NCI-H524 treated with DMSO at 0.1 percent for 48 hours (cell line): ENCODE measurements at places on chromosomes 16 and 17.
A peak's percentile ranks its signal among the peaks of the same experiment; 100 is the strongest.

GRCh38 chr17:33292981-33293867, at the start of gene ASIC2:
Gene ASIC2 (minus strand): TSS chr17:33293295.
- DNase-seq, result no peak

GRCh38 chr17:57914273-57915142, 40.7 kb downstream of the CUEDC1 start:
- peak; percentile 78 for DNase-seq

- peak; percentile 49 for DNase-seq
Measured at GRCh38 chr17:39231591-39232551, 6.1 kb upstream of the STAC2 start.

- DNase-seq, result no peak
Measured at GRCh38 chr16:4498546-4499195, 22.5 kb downstream of the HMOX2 start.

- no peak for DNase-seq
Measured at GRCh38 chr17:76255801-76256429, 9.2 kb upstream of the UBALD2 start.

DNA sequence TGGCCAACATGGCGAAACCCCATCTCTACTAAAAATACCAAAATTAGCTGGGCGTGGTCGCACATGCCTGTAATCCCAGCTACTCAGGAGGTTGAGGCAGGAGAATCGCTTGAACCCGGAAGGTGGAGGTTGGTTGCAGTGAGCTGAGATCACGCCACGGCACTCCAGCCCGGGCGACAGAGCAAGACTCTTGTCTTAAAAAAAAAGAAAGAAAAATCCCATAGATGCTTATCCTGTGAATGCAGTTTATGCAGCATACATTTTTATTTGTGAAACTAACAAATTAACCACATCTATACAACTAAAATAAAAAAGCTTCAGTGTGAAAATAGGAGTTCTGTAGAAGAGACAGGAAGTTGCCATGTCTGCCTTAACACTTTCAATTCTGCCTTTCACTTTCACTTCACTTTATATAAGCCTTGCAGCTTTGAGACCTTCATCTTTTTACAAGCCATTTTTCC, 7.1 kb downstream of the IGSF6 start:
- no peak for DNase-seq

GRCh38 chr16:85615852-85616606, 2.9 kb downstream of the GSE1 start:
- no peak for DNase-seq

DNA sequence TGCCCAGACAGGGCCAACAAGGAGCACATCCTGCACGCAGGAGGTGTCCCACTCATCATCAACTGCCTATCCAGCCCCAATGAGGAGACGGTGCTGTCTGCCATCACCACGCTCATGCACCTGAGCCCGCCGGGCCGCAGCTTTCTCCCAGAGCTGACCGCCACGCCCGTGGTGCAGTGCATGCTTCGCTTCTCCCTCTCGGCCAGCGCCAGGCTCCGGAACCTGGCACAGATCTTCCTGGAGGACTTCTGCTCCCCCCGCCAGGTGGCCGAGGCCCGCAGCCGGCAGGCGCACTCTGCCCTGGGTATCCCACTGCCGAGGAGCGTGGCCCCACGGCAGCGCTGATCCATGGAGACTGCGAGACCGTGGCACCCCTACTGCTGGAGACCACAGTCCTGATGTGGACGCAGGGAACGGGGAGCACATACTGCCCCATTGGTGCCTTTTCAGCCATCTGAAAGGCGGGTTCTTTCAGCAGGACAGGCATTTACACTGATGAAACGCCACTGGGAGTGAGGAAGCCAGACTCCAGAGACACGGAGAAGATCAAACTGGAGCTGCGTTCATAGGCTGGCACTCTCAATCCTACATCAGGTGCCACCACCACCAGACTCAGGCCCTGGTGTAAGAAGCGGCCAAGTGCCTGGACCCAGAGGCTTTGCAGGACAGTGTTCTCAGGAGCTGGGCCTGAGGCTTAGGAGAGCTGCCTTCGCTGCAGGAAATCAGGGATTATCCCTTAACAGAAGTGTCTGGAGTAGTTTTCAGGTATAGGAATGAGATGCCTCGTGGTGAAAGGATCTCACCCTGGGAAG, 2.6 kb downstream of the NT5C start:
- no peak for DNase-seq

DNA sequence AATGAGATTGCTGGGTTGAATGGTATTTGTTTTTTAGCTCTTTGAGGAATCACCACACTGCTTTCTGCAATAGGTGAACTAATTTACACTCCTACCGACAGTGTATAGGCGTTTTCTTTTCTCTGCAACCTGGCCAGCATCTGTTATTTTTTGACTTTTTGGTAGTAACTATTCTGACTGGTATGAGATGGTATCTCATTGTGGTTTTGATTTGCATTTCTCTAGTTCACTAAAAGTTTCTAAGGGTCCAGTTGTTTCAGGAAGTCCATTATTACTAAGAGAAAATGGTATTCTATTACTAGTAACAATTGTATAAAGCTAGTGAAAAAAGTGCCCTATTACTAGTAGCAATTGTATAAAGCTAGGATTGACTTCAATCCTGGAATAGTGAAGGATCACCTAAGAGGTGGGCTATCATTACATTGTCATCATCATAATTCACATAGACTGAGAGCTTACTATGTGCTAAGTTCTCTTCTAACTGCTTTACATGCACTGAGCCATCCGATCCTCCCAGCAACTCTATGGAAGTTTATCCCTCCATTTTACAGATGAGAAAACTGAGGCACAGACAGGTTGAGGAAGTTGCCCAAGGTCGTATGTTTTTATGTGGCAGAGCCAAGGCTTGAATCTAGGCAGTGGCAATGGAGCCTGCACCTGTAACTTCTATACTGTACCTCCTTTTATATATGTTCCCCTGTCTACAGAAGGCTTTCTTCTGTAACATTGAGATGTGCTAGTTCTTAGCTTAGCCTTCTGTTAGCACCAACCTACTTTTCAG, 13.4 kb upstream of the SMIM36 start:
- DNase-seq, result no peak

- no peak for DNase-seq
Measured at GRCh38 chr17:79981090-79981489, 54.6 kb downstream of the TBC1D16 start.

DNA sequence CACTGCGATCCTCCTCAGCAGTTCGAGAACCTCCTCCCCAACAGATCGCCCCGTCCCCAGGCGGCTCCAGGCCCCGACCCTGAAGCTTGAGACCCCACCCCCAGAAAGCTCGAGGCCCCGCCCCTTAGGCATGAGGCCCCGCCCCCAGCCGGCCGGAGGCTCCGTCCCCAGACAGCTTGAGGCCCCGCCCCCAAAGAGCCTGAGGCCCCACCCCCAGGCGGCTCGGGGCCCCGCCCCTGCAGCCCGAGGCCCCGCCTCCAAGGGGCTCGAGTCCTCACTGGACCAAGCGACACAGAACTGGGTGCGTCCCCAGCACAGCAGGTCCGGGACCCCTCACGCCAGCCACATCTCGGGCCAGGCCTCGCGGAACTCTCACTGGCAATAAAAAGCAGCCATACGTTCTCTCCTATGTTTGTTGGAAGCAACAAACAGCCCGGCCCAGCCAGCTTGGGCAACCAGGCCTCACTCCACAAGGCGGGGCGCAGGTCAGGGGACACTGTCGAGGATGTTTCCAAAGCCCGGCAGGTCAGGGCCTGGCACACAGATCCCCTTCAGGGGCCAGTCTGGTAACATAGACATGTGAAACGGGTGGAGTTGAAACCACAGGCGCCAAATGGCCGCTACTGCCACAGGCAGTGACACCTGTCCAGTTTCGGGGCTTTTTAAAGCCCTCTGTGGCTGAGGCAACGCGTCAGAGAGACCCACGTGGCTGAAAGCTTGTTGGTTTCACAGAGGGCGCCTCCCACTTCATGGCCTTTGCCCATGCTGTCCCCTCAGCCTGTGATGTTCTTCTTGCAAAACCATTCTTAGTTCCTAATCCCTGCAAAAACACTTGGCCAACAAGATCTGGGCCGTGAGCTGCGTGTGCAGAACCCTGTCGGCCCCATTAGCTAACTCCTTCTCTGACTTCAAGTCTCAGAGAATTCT, 224.2 kb downstream of the PARN start:
- no peak for DNase-seq

GRCh38 chr16:57482845-57483545, 3.3 kb downstream of the DOK4 start:
- no peak for DNase-seq

DNA sequence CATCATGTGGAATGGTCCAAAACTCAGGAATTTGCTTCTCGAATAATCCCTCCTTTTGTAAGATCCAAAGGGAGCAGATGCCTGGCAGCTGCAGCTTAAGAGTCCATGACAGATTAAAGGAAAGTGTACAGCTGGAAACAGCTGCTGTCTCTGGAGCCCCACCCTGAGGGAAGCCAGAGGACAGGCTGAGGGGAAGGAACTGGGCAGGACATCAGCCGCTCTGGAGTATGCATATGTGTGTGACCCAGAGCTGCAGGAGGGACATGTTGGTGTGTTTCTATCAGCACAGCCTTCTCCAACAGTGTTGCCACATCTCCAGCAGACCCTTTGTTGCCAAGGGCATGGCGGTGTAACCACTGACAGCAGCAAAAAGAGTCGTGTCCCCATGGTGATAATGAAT, 46.2 kb downstream of the CYB561 start:
- DNase-seq, result peak; percentile 17

- DNase-seq, result no peak
Measured at GRCh38 chr16:2175454-2175853, 19.9 kb downstream of the TRAF7 start.

- DNase-seq, result peak; percentile 79
Measured at GRCh38 chr17:81537343-81537855, 9.2 kb downstream of the FSCN2 start.
